Activated naive CD4-positive, alpha-beta T cell (primary cell): ENCODE measurements at places on chromosomes 2 and 18.

GRCh38 chr2:69090820-69091219 is 77.8 kb downstream of the ANTXR1 start:
- no peak for DNase-seq

DNA sequence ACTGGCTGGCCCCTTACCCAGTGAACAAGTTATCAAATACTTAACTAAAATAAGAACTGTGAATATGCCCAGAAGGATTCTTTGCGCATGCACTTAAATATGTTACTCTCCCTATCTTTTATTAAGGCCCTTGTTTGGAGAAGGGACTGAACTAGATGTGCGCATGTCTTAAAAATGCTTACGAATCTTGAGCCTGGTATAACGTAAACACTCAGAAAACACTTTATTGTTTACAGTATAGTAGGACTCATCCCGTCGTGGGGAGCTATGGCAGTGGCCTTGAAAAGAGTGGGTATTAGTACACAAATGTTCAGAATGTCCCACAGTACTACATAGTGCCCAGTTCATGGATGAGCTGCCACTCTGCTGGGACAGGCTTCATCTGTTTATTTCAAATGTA is 75.9 kb upstream of the MAP4K3 start:
- DNase-seq = no peak

DNA sequence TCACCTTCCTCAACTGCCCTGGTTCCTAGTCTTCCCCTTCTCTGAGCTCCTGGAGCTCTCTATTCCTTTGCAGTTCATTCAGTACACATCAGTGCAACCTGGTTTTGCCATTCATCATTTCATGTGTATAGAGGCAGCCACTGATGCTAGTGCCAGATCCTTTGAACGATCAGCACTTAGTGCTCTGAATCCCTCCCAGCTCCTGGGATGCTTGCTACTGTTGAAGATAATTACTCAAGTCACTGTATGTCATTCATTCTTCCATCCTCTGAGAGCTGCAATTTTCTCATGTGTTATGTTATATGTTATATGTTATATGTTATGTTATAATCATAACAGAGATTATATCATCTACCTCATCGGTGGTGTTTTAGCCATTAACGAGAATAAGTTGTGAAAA is 98.5 kb upstream of the UXS1 start:
- no peak for DNase-seq

DNA sequence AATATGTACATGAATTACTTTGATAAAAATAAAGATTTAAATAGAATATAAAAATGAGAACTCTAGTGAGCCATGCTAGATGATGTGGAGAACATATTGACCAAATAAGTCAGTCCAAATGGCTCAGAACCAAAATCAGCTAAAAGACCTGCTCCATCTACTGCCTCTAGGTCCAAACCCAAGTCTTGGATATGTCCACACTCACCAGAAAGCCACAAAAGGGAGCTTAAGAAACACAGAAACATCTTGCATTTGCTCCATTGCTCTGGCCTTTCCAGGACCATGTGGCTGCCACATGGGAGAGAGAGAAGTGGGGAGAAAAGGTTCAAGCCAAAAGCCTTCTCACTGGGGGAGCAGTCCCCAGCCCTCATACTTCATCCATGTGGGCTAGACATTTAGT is 272.5 kb downstream of the DYSF start:
- DNase-seq = no peak

DNA sequence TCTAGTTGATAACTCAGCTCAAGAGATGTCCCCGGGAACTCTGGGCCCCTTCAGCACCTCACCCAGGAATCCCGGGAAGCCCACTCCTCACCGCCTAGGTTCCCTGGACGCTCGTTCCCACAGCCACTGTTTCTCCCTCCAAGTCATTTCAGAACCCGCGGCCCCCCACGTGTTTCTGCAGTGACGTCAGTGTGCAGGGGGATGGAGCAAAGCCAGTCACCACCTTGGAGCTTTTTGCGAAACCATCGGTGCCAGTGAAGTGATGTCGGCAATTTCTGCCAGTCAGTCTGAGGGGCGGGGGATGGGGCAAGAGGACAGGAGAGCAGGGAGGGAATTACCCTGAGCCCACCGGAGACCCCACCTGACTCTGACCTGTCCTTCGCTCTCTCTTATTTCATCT is 119.2 kb downstream of the SNTG2 start:
- DNase-seq = no peak

GRCh38 chr2:89851583-89851905 is 1160.1 kb downstream of the RPIA start:
- no peak for DNase-seq

- DNase-seq = no peak
Measured at GRCh38 chr2:186780701-186781316, 68.2 kb downstream of the ZSWIM2 start.
